Activated naive CD8-positive, alpha-beta T cell treated with anti-CD3 and anti-CD28 coated beads, Interleukin-2, amount 50 U/mL, for 24 hours (primary cell): ENCODE measurements at places on chromosomes 1 and 21.

GRCh38 chr1:13970631-13971247, 270.8 kb downstream of the PRDM2 start:
- no peak for DNase-seq
- H3K27me3 ChIP-seq = peaks cover 12% of the 10 kb centered on the region
- no peaks in the 10 kb centered on the region for H3K4me1 ChIP-seq
- H3K36me3 ChIP-seq = peaks cover 1% of the 10 kb centered on the region
- H3K27ac ChIP-seq = no peak overlapping the region

DNA sequence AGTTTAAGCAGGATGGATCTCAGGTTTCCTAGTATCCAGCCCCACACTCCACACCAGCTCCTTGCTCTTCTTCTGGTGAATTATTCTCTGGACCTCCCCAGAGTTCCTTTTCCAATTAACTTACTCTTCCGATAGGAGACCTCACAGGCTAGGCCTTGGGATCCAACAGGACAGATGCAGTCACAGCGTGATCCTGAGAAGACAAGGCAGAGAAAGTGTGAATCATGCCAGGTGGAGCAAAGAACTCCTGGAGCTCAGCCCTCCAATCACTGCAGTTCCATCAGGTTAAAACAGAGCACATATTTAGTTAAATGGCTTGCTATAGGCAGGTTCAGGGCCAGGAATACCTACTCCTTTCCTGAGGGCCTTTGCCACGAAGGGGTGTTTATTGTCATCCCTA, 34.1 kb downstream of the C8B start:
- no peak overlapping the region for H3K4me3 ChIP-seq
- DNase-seq = no peak
- H3K4me1 ChIP-seq = no peaks in the 10 kb centered on the region

DNA sequence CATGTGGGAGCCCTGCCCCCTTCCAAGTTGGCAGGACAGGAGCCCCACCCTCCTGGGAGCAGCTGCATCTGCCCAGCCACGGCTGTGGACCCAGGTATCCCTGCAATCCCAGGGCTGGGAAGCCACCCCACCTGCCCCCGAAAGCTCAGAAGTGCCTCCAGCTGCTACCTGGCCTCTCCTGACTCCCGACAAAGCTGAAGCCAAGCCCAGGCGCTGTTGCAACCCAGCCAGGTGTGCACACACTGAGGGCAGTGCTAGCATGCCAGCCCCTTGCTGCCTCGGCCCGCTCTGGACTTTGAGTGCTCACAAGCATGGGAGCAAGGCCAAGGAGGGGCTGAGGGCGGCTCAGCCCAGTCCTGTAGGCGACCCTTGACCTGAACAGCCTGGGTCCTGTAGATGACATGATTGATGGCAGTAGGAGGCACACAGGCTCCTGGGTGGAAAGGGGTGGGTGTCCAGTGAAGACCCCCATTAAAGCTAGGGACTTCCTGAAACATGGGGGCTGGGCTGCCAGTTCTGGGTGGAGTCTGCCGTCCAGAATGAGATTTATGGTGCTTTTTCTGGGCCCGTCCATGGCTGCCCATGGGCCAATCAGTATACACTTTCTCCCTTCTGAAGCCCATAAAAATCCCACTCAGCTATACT, 2.8 kb upstream of the SSU72 start:
- no peak overlapping the region for H3K4me3 ChIP-seq
- H3K27me3 ChIP-seq = peaks cover 5% of the 10 kb centered on the region
- no peak overlapping the region for H3K27ac ChIP-seq
- DNase-seq = no peak
- peaks cover 23% of the 10 kb centered on the region for H3K4me1 ChIP-seq

DNA sequence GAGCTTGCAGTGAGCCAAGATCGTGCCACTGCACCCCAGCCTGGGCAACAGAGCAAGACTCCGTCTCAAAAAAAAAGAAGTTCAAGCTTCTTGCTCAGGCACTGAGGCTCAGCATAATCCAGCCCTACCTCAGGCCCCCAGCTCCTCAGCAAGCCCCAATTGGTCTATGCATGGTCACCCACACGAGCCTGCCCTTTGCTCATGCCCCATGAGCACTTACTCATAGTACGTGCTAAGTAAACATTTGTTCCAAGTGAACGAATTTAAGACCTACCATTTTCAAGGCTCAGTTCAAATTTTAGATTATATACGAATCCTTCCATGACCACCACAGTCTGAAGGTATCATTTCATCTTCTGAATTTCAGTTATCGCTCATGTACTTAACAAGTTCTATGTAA, 4.3 kb downstream of the PDZK1 start:
- no peak overlapping the region for H3K27ac ChIP-seq
- H3K4me3 ChIP-seq = no peak overlapping the region

- H3K36me3 ChIP-seq = peaks cover 5% of the 10 kb centered on the region
- no peak overlapping the region for H3K27ac ChIP-seq
- no peaks in the 10 kb centered on the region for H3K27me3 ChIP-seq
- H3K4me3 ChIP-seq = no peak overlapping the region
- peaks cover 7% of the 10 kb centered on the region for H3K4me1 ChIP-seq
Observed at GRCh38 chr1:35589516-35590427, 16.7 kb downstream of the TFAP2E start.

DNA sequence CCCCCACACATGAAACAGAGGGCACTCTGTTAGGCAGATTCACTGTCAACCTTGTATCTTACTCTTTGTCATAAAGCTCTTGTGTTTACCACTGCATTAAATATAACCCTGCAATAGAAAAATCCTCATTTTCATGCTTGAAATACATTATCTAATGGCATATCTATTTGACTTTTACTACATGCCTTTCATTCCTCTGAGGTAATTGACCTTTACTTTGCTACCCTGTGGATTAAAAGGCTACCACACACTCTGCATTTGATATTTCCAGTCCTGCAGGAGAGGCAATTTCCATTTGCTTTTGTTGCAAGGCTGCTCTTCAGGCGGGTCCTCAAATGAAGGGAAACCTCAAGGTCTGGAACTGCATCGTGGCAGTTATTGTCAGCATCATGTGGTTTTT, 238.0 kb downstream of the NTNG1 start:
- no peak overlapping the region for H3K4me3 ChIP-seq
- no peak for DNase-seq
- H3K27ac ChIP-seq = no peak overlapping the region
- H3K27me3 ChIP-seq = peaks cover 2% of the 10 kb centered on the region
- no peaks in the 10 kb centered on the region for H3K36me3 ChIP-seq
- no peaks in the 10 kb centered on the region for H3K4me1 ChIP-seq

DNA sequence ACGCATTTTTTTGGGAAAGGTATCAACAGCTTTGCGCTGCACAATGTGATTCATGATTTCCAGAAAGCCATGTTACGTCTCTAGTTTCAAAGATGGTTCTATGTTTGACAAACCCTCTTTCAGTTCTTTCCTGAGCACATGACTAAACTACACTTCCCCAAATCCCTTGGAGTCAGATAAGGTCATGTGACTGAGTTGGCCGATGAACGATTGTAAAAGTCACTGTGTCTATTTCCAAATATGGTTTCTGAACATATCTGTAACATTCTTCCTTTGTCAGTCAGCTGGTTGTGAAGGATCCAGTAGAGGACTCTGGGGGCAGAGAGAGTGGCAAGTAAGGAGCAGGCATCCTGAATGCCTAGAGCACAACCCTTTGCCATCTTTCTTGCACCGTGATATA, 35.4 kb downstream of the TMPRSS15 start:
- no peaks in the 10 kb centered on the region for H3K36me3 ChIP-seq
- no peak overlapping the region for H3K27ac ChIP-seq
- no peak for DNase-seq
- H3K4me3 ChIP-seq = no peak overlapping the region
- no peaks in the 10 kb centered on the region for H3K27me3 ChIP-seq

DNA sequence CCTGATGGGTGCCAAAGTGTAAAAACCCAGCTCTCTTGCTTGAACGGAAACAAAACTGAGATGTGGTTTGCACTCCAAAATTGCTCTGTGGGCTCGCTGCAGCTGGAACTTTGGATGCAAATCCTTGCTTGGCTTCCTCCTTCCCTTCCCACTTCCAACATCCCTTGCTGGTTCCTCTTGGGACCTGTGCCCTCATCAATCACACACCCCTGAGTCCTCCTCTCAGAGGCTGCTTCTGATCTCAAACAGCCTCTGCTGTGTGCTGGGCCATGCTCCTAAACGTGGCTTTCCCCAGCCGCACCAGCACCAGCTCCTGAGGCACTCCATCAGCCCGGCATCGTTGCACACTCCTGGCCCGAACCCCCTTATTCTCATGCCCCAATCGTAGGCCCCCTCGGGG, 124.3 kb upstream of the RAB4A start:
- H3K4me3 ChIP-seq = no peak overlapping the region
- DNase-seq = no peak
- H3K36me3 ChIP-seq = no peaks in the 10 kb centered on the region

DNA sequence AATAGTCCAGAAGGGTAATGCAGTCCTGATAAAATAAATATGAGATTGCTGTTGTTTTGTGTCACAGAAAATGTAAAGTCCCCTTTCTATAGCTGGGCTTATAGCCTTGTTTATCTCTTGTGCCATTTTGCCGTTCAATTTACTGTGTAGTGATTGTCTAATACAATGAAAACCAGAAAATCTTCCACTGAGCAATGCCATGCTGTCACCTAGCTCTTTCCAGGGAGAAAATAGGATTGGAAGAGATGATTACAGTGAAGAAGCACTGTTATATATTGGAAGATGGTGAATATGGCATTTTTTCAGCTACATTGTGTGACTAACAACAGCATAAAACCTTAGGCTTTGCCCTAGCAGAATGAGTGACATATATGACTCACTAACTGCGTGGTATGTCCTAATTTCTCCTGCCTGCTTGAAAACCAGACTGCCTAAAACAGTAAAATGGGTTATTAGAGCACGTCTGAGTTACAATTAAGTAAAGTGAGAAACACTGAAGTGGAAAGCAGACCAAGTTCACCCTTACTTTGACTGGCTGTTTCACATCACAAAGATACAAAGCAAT, 332.4 kb upstream of the ZP4 start:
- no peak overlapping the region for H3K27ac ChIP-seq
- H3K4me1 ChIP-seq = no peaks in the 10 kb centered on the region
- H3K27me3 ChIP-seq = no peaks in the 10 kb centered on the region
- H3K36me3 ChIP-seq = no peaks in the 10 kb centered on the region

- no peaks in the 10 kb centered on the region for H3K36me3 ChIP-seq
- no peak for DNase-seq
- H3K27me3 ChIP-seq = no peaks in the 10 kb centered on the region
- H3K27ac ChIP-seq = no peak overlapping the region
Observed at GRCh38 chr1:185479796-185480195, 162.8 kb upstream of the IVNS1ABP start.

GRCh38 chr1:84632673-84633434, 57.4 kb downstream of the SSX2IP start:
- no peaks in the 10 kb centered on the region for H3K36me3 ChIP-seq
- H3K27me3 ChIP-seq = peaks cover 2% of the 10 kb centered on the region
- peaks cover 6% of the 10 kb centered on the region for H3K4me1 ChIP-seq

GRCh38 chr1:230215529-230215928, 148.5 kb downstream of the GALNT2 start:
- no peak overlapping the region for H3K27ac ChIP-seq
- peaks cover 50% of the 10 kb centered on the region for H3K4me1 ChIP-seq

DNA sequence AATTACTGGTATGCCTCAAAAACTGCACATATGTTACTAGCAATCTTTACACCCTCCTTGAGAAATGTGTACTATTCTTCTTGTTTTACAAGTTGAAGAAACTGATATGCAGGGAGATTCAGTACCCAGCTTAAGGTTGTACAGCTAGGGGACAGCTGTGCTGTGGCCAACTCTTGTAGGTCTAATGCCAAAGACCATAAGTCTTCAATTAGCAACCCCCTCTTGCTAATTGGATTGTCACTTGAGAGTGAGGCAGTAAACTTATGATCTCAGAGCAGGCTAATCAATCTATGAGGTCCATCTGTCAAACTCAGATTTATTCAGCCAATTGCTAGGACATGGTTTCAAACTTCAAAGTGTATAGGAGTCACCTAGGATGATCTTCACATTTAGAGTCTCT, 492.0 kb upstream of the USP24 start:
- H3K27ac ChIP-seq = no peak overlapping the region
- no peak overlapping the region for H3K4me3 ChIP-seq
- peaks cover 2% of the 10 kb centered on the region for H3K27me3 ChIP-seq
- DNase-seq = no peak
- no peaks in the 10 kb centered on the region for H3K4me1 ChIP-seq

- DNase-seq = no peak
- peaks cover 33% of the 10 kb centered on the region for H3K4me1 ChIP-seq
- H3K4me3 ChIP-seq = no peak overlapping the region
- peaks cover 2% of the 10 kb centered on the region for H3K27me3 ChIP-seq
- no peak overlapping the region for H3K27ac ChIP-seq
Observed at GRCh38 chr21:43644071-43644470, 15.2 kb downstream of the HSF2BP start.

- H3K27me3 ChIP-seq = peaks cover 17% of the 10 kb centered on the region
- H3K4me3 ChIP-seq = no peak overlapping the region
- no peaks in the 10 kb centered on the region for H3K4me1 ChIP-seq
Observed at GRCh38 chr1:158019171-158019868, 25.9 kb downstream of the KIRREL1 start.

DNA sequence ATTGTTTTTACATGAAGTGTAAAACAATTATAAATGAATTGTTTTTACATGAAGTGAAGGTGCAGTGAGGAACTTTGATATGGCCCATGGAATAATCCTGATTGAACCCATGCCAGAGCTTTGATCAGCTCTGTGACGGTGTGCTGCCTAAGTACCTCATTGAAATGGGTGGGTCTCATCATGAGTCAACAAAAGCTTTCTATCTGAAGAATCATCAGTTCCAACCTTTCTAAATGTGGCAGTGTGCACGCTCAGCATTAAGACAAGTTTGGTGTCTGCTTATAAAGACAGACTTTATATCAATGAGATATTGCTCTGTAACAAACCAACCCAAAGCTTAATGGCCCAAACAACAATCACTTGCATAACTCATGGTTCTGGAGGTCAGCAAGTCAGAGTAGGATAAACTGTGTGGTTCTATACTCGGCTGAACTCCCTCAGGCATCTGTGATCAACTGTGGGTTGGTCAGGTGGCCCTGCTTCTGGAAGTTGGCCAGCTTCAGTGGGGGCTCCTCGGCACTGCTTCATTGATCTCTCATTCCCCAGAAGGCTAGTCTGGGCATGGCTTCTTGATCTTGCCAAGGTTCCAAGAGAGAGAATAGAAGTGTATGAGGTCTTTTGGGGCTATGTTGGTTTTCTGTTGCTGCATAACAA, 258.0 kb downstream of the LTN1 start:
- H3K36me3 ChIP-seq = no peaks in the 10 kb centered on the region
- no peak overlapping the region for H3K4me3 ChIP-seq

GRCh38 chr1:115314765-115315164, 23.3 kb downstream of the NGF start:
- H3K4me3 ChIP-seq = no peak overlapping the region
- no peaks in the 10 kb centered on the region for H3K36me3 ChIP-seq
- H3K27me3 ChIP-seq = no peaks in the 10 kb centered on the region
- no peaks in the 10 kb centered on the region for H3K4me1 ChIP-seq
- H3K27ac ChIP-seq = no peak overlapping the region
- DNase-seq = no peak

GRCh38 chr1:12658531-12659453, 14.9 kb downstream of the AADACL4 start:
- peak overlapping the region; percentile 24 for H3K4me3 ChIP-seq
- H3K27me3 ChIP-seq = peaks cover 11% of the 10 kb centered on the region
- peak; percentile 78 for DNase-seq
- H3K36me3 ChIP-seq = no peaks in the 10 kb centered on the region
- peak overlapping the region; percentile 26 for H3K27ac ChIP-seq
- peaks cover 10% of the 10 kb centered on the region for H3K4me1 ChIP-seq

GRCh38 chr1:226823643-226824042, 46.8 kb upstream of the PSEN2 start:
- H3K36me3 ChIP-seq = no peaks in the 10 kb centered on the region
- no peaks in the 10 kb centered on the region for H3K27me3 ChIP-seq
- no peak for DNase-seq

GRCh38 chr1:3386205-3387002, 68.1 kb upstream of the ARHGEF16 start:
- no peak for DNase-seq
- peaks cover 11% of the 10 kb centered on the region for H3K27me3 ChIP-seq
- no peaks in the 10 kb centered on the region for H3K36me3 ChIP-seq
- no peak overlapping the region for H3K27ac ChIP-seq
- H3K4me3 ChIP-seq = no peak overlapping the region
